ENCODE measurements at places on chromosomes 7 and 10. TPM values are rescaled to one million over a fixed set of nuclear protein-coding genes. Genes with fewer than 3 reads are reported as not detected.

MBLAC1 gene
- 2.7 TPM for total RNA-seq

- no peak overlapping the region for H3K4me3 ChIP-seq
- H3K27me3 ChIP-seq: no peaks in the 10 kb centered on the region
- no peaks in the 10 kb centered on the region for H3K4me1 ChIP-seq
- no peak for DNase-seq
Measured at GRCh38 chr10:103207141-103207540, 14.1 kb upstream of the NT5C2 start.

GRCh38 chr10:32279795-32280194, 67.2 kb downstream of the EPC1 start:
- DNase-seq: no peak
- no peak overlapping the region for H3K27ac ChIP-seq
- H3K4me3 ChIP-seq: no peak overlapping the region
- peaks cover 14% of the 10 kb centered on the region for H3K36me3 ChIP-seq
- no peaks in the 10 kb centered on the region for H3K4me1 ChIP-seq
- H3K27me3 ChIP-seq: no peaks in the 10 kb centered on the region

GRCh38 chr7:108452707-108453106, 3.5 kb downstream of the NRCAM start:
- no peaks in the 10 kb centered on the region for H3K4me1 ChIP-seq
- H3K4me3 ChIP-seq: no peak overlapping the region

DNA sequence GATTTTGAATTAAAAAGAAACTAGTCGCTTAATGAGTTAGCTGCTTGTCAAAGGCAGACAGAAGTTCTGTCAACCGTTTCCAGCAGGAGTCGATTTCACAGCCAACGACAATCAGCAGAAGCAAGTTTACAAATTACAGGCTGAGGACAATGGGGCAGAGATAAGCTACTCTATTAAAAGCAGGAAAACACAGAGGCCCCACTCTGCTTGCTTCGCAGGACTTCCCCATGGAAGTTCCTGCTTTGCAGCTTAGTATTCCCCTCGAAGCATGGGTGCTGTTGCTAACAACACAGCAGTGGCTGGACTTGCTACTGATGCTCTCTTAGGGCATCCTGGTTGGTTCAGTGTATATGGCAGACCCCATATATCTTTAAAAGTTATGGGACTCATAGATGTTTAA, 50.8 kb upstream of the KLF6 start:
- H3K4me1 ChIP-seq: peaks cover 3% of the 10 kb centered on the region
- DNase-seq: no peak
- no peak overlapping the region for H3K27ac ChIP-seq

TSPAN15 gene
- 9.4 TPM for total RNA-seq

DNA sequence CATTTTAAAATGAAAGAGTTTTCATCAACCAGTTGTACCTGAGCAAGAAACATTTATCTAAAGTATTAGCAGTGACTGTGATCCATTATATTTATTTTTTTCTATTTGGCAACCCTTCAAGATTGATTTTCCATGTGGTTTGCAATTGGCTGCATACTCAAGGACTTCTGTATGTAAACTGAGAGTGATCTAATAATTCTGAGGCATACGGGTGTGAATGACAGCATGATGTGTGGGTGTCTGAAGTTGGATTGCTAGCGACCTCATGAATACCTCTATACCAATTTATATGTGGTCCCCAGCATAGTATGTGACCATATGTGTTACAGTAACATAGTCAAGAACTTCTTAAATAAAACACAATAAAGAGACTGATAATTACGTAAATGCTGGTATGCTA, 8.2 kb upstream of the MPP7 start:
- H3K27me3 ChIP-seq: peaks cover 19% of the 10 kb centered on the region
- H3K4me3 ChIP-seq: no peak overlapping the region
- no peaks in the 10 kb centered on the region for H3K36me3 ChIP-seq
- no peak for DNase-seq

EGR2 gene
- total RNA-seq: 12.1 TPM

FAM131B gene
- total RNA-seq: 7.6 TPM

DNA sequence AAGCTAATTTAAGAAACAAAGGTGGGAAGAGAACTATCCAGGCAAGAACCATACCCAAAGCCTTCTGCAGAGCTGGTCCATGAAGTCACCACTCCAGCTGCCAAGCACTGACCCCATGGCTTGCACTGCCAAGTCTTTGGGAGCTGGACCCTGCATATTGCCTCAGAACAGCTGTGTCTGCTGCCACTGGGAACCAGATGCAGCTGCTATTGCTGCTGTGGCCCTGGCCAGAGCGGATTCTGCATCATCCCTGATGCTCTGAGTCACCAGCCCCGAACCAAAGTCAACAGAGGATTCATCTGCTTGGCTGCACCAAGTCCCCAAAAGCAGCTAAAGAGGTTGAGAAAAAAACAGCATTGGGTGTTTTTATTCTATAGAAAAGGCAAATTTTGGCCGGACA, 39.2 kb upstream of the GSAP start:
- H3K27me3 ChIP-seq: no peaks in the 10 kb centered on the region
- H3K36me3 ChIP-seq: no peaks in the 10 kb centered on the region
- H3K27ac ChIP-seq: no peak overlapping the region
- peaks cover 9% of the 10 kb centered on the region for H3K4me1 ChIP-seq

C10orf53 gene
- not detected for total RNA-seq

DNA sequence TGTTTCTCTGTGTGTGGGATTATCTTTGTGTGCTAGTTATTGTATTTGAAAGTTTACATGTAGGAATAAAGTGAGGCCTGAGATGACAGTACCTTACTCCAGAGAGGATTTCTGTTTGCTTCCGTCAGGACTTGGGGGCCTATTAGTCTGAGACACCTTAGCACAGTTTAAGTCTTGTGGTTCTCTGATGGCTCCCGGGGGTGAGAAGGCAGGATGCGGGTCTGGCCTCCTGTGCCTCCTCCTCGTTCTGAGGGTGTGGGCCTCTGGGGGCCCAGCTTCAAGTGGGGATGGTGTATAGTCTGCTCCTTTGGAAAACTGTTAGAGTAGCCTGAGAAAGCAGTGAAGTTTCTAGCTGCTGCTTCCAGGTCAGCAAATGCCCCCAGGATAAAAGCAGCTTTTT, 12.4 kb downstream of the MTURN start:
- no peak overlapping the region for H3K4me3 ChIP-seq
- H3K36me3 ChIP-seq: no peaks in the 10 kb centered on the region
- no peak overlapping the region for H3K27ac ChIP-seq
- peaks cover 15% of the 10 kb centered on the region for H3K4me1 ChIP-seq
- no peaks in the 10 kb centered on the region for H3K27me3 ChIP-seq

CFTR gene
- total RNA-seq: 0.38 TPM

ZCWPW1 gene
- total RNA-seq: 2.6 TPM

DNA sequence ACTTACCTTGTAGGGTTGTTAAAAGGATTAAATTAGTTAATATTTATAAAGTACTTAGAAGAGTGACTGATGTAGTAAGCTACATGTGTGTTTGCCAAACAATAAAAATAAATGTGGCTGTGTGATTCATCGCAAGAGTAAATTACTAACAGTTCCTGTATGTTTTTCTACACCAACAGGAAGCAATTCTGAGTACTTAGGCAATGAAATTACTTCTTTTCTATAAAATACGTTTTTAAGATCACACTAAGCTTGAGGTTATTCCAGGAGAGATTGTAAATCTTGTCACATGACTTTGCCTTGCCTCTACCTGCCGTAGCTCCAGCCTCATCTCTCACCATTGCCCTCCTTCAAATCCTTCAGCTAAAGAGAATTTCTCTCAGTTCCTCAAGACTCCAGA, 18.1 kb upstream of the GSTK1 start:
- no peak for DNase-seq
- peaks cover 7% of the 10 kb centered on the region for H3K27me3 ChIP-seq
- H3K27ac ChIP-seq: no peak overlapping the region
- H3K4me1 ChIP-seq: peaks cover 3% of the 10 kb centered on the region
- no peaks in the 10 kb centered on the region for H3K36me3 ChIP-seq

DNA sequence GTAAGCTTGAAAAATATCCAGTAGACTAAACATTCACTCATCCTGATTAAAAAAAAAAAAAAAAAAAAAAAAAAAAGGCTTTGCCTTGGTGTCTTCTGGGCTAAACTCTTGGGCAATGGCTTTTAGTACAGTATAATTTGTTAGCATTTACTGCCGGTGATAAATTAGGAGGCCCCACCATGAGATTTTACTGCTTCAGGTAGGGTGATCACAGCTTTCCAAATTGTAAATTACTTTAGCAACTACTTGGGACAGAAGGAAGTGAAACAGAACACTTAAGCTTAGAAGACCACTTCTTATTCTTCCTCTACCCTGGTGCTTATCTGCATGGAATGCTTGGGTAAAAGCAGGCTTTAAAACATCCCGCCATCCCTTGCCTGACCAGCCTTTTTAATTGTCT, 152.1 kb downstream of the HIBADH start:
- H3K4me3 ChIP-seq: no peak overlapping the region
- H3K36me3 ChIP-seq: no peaks in the 10 kb centered on the region
- H3K27me3 ChIP-seq: no peaks in the 10 kb centered on the region
- no peaks in the 10 kb centered on the region for H3K4me1 ChIP-seq
- no peak overlapping the region for H3K27ac ChIP-seq

DNA sequence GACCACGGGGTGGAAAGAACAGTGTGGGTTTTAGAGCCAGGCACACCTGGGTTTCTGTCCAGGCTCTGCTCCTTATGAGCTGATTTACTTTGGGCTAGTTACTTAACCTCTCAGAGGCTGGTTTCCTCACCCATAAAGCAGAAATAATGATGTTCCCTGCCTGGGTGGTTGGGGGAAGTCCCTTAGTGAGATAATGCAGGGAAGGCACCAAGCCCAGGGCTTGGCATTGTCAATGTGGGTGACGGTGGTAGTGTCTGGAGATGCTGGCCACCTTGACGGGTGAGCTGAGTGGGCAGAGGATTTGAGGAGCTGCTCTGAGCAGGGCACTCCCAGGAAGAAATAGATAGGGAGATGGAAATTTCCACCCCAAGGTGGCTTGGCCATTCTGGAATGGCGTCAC, 65.2 kb downstream of the SH2D4B start:
- no peak for DNase-seq
- H3K4me3 ChIP-seq: no peak overlapping the region
- H3K4me1 ChIP-seq: no peaks in the 10 kb centered on the region
- H3K36me3 ChIP-seq: no peaks in the 10 kb centered on the region

DNA sequence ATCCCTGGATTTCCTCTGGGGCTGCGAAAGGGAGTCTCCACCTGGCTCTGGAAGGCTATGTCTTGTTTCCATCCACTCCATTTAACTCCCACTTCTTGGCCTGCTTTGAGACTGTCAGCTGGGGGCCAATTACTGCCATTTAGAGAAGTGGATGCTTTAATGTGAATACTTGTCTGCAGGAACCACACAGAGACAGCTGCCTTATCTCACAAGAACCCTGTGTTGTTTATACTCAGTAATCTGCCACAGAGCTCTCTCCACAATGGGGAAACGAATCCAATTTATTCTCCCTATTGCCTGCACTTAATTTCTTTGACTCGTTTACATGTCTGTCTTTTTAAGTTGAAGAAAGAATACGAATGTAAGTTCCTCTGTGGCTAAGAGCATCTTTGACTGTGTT, 787.0 kb upstream of the C7orf33 start:
- no peak for DNase-seq
- H3K4me1 ChIP-seq: no peaks in the 10 kb centered on the region
- H3K4me3 ChIP-seq: no peak overlapping the region
- H3K27me3 ChIP-seq: no peaks in the 10 kb centered on the region
- H3K27ac ChIP-seq: no peak overlapping the region

SFRP4 gene
- total RNA-seq: 0.19 TPM

DNA sequence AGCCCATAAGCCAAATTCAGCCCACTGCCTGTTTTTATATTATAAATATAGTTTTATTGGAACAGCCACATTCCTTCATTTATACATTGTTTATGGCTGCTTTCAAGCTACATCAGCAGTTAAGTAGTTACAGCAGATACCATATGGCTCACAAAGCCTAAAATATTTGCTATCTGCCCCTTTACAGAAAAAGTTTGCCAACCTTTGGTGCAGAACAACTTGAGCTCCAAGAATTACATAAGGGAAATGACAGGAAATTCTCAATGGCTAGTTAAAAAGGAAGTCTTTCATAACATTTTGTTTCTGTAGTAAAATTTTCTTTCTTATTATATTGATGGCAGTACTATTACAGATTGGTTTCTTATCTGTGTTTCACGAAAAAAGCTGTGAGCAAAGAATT, 59.3 kb downstream of the COL28A1 start:
- no peaks in the 10 kb centered on the region for H3K36me3 ChIP-seq
- H3K27ac ChIP-seq: no peak overlapping the region
- no peak for DNase-seq

- H3K4me3 ChIP-seq: no peak overlapping the region
- no peak for DNase-seq
- peaks cover 19% of the 10 kb centered on the region for H3K4me1 ChIP-seq
- no peaks in the 10 kb centered on the region for H3K36me3 ChIP-seq
- H3K27ac ChIP-seq: no peak overlapping the region
Measured at GRCh38 chr10:110681023-110681681, 37.0 kb downstream of the RBM20 start.

DNA sequence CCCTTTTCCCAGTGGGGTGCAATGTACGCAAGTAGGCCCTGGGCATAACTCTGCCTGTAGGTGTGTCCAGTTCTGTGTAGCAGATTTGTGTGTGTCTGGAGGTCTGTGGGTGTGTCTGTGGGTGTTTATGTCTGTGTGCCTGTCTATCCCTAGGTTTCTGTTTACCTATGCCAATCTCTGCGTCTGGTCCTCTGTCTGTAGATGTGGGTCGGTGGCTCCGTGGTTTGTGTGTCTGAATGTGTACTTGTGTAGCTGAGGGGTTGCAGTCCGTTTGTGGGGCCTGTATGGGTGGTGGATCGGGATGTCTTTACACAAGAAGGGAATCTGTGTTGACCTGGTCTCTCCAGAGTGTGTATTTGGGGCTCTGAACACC, 932 bp downstream of the NYAP1 start:
- H3K4me1 ChIP-seq: peaks cover 7% of the 10 kb centered on the region
- no peaks in the 10 kb centered on the region for H3K27me3 ChIP-seq
- H3K27ac ChIP-seq: no peak overlapping the region
- DNase-seq: no peak
- no peaks in the 10 kb centered on the region for H3K36me3 ChIP-seq
- H3K4me3 ChIP-seq: no peak overlapping the region

- H3K4me3 ChIP-seq: no peak overlapping the region
- H3K4me1 ChIP-seq: no peaks in the 10 kb centered on the region
- peak; percentile 19 for DNase-seq
- H3K27ac ChIP-seq: no peak overlapping the region
Measured at GRCh38 chr10:98224509-98224908, 43.5 kb downstream of the LOXL4 start.

FZD8 gene
- 30.9 TPM for total RNA-seq

GRCh38 chr10:3926675-3927525, 141.9 kb upstream of the KLF6 start:
- H3K27ac ChIP-seq: peak overlapping the region; percentile 35
- no peaks in the 10 kb centered on the region for H3K36me3 ChIP-seq
- peak; percentile 72 for DNase-seq
- H3K4me3 ChIP-seq: no peak overlapping the region
- H3K27me3 ChIP-seq: no peaks in the 10 kb centered on the region

All from astrocyte (in vitro differentiated cells and primary cell).